ENCODE measurements at places on chromosomes 13 and 19. TPM values are rescaled to one million over a fixed set of nuclear protein-coding genes. Genes with fewer than 3 reads are reported as not detected.
A peak's percentile ranks its signal among the peaks of the same experiment; 100 is the strongest.

SERP2 gene
- not detected for total RNA-seq

DNA sequence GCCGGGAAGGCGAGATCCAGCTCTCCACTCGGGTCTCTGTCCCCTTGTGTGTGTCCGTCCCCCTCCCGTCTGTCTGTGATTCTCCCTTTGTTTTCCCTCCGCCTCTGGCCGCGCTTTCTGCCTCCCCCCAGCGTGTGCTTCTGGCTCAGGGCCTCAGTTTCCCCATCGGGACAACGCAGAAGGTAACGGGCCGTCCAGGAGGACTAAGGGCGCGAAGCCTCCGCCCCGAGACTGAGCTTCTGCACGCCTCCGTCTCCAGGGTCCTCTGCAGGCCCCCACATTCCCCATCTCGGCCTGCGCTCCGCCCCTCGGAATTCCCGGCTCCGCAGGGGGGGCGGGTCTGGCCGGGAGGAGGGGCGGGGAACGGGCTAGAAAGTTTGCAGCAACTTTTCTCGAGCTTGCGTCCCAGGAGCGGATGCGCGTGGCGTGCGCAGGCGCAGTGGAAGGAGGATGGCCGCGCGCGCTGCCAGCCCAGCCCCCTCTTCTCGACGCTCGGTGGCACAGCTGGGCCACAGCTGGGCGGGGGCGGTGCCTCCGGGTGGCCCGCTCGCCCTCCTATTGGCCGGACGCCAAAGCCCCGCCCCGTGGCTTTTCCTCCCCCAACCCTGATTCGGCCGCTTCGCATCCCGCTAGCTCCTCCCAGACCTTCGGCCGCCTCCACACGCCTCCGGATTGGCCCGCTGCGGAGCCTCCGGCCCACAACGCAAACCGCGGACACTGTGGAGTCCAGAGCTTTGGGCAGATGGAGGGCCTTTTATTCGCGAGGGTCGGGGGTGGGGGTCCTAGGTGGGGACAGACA, at the start of gene SIX5:
Gene SIX5 (minus strand): TSS at position 269 of the 799 bp plus-strand sequence. CDS start 408 bp downstream, outside the sequence.
- peaks cover 84% of the 10 kb centered on the region for H3K36me3 ChIP-seq
- peak; percentile 100 for DNase-seq
- H3K4me3 ChIP-seq: peak within 1 kb of the TSS; percentile 84
- peak within 1 kb of the TSS; percentile 88 for H3K27ac ChIP-seq

DNA sequence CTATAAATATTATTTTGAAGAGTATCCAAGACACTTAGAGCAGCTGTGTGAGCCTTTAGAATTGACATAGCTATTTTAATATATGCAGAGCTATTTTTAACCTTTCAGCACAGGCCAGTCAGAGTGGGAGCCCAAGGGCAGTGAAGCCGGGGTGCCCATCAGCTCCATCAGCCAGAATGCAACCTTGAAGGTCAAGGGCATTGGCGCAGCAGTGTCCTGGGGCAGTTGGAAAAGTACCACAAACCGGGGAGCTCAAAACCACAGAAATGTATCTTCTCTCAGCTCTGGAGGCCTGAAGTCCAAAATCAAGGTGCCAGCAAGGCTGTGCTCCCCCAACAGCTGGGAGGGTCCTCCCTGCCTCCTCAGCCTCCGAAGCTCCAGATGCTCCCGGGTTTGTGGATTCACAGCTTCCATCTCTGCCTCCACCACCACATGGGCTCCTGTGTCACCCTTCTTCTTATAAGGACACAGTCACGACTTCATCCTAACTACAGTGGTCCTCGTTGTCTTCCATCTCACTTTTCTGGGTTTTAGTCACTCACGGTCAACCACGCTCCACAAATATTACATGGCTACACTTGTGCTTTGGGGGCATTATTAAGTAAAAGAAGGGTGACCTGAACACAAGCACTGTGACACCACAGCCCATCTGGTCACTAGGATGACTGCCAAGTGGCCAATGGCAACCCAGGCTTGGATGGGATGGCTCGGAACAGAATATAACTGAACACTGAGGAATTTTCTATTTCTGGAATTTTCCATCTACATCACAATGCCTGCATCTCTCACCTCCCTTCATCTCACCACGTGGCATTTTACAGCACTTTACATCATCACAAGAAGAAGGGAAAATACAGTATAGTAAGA, 15.9 kb upstream of the GAS6 start:
- no peak overlapping the region for H3K4me3 ChIP-seq
- no peak for DNase-seq
- no peaks in the 10 kb centered on the region for H3K27me3 ChIP-seq
- H3K4me1 ChIP-seq: no peaks in the 10 kb centered on the region

ZNF793 gene
- total RNA-seq: not detected

DNA sequence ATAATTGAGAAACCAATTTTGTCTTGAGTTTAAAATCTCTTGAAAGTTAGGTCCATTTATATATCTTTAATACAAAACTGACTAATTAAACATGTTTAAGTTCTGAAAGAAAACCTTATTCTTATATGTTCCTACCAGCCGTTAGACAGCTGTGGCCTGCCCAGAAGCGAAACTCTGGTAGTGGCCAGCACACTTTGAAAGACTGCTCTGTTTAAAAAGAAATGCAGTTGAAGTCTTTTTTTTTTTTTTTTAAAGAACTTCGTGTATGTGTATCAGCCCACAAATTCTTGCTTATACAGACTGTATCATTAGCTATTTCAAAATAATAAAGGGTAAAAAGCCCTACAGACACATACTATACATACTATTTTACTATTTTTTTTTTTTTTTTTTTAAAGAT, 34.0 kb downstream of the KCTD4 start:
- DNase-seq: no peak
- no peaks in the 10 kb centered on the region for H3K27me3 ChIP-seq
- H3K4me1 ChIP-seq: peaks cover 7% of the 10 kb centered on the region
- peaks cover 4% of the 10 kb centered on the region for H3K36me3 ChIP-seq

INSR gene
- 7.4 TPM for total RNA-seq

GRCh38 chr13:107867701-107868661, 347.4 kb downstream of the LIG4 start:
- no peaks in the 10 kb centered on the region for H3K27me3 ChIP-seq
- peak; percentile 24 for DNase-seq
- no peak overlapping the region for H3K27ac ChIP-seq
- peak overlapping the region; percentile 75 for H3K4me3 ChIP-seq

PDE4C gene
- total RNA-seq: 2.4 TPM

GRCh38 chr13:59970847-59971246, 192.9 kb downstream of the DIAPH3 start:
- DNase-seq: no peak
- H3K27me3 ChIP-seq: no peaks in the 10 kb centered on the region
- H3K36me3 ChIP-seq: no peaks in the 10 kb centered on the region
- no peaks in the 10 kb centered on the region for H3K4me1 ChIP-seq
- H3K4me3 ChIP-seq: no peak overlapping the region

DNA sequence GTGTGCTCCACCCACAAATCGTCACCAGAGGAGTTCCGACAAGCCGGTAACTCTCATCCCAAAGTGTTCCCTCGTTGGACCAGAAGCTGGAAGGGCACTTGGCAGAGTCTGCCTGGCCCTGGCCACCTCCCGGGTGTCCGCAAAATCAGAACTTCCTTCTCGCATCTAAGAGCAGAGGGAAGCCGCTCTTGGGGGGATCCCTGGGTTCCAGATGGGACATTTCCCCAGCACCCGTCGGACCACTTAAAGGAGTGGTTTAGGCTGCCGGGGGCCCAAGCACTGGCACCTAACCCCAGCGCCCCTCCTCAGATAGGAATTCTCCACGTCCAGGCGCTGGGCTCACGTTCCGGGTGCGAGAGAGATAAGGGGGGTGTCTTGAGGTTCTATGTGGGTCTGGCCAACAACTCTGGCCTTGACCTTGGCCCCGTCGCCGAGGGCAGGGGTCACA, 857 bp upstream of the MAP2K7 start:
- H3K27me3 ChIP-seq: no peaks in the 10 kb centered on the region
- no peak for DNase-seq

DNA sequence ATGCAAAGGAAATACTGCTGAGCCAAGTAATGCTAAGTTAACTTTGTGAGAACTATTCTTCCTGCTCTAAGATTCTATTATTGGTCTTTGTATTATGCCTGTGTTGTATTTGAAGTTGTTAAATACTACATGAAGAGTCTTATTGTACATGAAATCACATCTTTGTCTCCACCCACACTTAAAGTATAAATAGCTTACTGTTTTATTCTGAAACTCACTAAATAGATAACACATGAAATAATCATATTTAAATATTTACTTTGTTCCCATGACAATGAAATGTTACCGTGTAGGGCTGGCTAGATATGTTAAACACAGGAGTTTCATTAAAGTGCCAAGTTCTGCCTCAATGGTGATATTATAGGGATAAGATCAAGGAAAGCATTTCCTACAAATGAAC, 562.1 kb upstream of the ATXN8OS start:
- H3K4me1 ChIP-seq: no peaks in the 10 kb centered on the region
- no peaks in the 10 kb centered on the region for H3K36me3 ChIP-seq
- no peaks in the 10 kb centered on the region for H3K27me3 ChIP-seq
- no peak for DNase-seq
- H3K27ac ChIP-seq: no peak overlapping the region

DNA sequence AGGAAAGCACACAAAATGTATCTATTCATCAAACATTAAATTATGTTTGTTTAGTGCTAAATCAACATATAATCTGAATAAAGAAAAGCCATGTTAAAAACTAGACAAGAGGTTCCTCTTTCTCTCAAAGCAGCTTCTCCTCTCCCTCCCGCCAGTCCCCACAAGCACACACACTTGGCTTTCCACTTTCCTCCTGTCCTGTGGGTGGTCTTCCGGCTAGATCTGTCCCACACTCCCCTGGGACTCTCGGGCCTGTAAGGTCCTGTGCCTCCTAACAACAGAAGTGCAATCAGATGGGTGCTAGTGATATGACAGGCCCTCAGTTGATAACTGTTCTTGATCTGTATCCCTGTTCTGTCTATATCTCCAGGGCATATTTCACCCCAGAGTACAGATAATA, 45.6 kb upstream of the RAP2A start:
- H3K4me3 ChIP-seq: no peak overlapping the region
- no peaks in the 10 kb centered on the region for H3K4me1 ChIP-seq
- DNase-seq: no peak
- no peaks in the 10 kb centered on the region for H3K36me3 ChIP-seq

DNA sequence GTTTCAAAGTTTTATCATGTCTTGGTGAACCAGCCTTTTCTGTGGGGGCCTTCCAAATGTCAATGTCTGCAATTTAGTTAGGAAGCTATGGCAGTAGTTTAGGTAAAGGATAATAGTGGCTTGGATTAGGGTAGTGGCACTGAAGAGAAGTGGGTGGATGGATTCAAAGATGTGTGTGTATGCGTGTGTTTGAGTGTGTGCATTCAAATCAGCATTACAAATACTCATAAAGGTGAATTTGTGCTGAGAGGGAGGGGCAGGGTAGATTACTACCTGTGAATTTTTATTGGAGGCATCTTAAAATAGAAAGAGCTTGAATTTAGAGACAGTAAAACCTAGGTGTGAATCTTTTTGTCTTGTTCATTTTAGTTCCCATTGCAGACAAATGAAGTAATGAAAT, 16.9 kb downstream of the NDFIP2 start:
- H3K27me3 ChIP-seq: no peaks in the 10 kb centered on the region
- H3K36me3 ChIP-seq: no peaks in the 10 kb centered on the region
- no peak overlapping the region for H3K27ac ChIP-seq
- no peak for DNase-seq
- H3K4me3 ChIP-seq: no peak overlapping the region

DNA sequence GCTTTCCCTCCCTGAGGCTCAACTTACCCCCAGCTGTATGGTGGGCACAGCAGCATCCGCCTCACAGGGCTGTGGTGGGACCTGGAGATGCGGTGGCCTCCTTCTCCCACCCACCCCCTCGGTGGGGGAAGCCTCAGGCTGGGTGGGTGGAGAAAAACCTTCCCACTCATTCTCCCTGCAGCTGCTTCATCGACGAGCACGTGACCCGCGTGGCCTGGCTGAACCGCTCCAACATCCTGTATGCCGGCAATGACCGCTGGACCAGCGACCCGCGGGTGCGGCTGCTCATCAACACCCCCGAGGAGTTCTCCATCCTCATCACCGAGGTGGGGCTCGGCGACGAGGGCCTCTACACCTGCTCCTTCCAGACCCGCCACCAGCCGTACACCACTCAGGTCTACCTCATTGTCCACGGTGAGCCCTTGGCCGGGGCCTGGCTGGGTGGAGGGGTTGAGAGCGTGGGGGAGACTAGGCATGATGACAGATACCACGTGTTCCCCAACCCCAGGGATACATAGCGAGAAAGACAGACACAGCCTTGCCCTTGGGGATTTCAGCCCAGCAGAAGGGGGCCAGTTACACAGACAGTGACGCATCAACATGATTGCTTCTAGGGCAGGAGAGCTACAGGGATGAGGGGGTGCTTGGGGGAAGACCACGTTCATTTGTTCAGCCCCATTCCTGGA, 12.2 kb downstream of the IGLON5 start:
- peaks cover 99% of the 10 kb centered on the region for H3K27me3 ChIP-seq
- peaks cover 8% of the 10 kb centered on the region for H3K4me1 ChIP-seq
- no peak overlapping the region for H3K27ac ChIP-seq
- H3K36me3 ChIP-seq: peaks cover 4% of the 10 kb centered on the region

NANOS3 gene
- not detected for total RNA-seq

GRCh38 chr13:24539500-24540165, 27.1 kb upstream of the PARP4 start:
- no peaks in the 10 kb centered on the region for H3K4me1 ChIP-seq
- H3K36me3 ChIP-seq: peaks cover 5% of the 10 kb centered on the region
- DNase-seq: no peak

F7 gene
- not detected for total RNA-seq

DNA sequence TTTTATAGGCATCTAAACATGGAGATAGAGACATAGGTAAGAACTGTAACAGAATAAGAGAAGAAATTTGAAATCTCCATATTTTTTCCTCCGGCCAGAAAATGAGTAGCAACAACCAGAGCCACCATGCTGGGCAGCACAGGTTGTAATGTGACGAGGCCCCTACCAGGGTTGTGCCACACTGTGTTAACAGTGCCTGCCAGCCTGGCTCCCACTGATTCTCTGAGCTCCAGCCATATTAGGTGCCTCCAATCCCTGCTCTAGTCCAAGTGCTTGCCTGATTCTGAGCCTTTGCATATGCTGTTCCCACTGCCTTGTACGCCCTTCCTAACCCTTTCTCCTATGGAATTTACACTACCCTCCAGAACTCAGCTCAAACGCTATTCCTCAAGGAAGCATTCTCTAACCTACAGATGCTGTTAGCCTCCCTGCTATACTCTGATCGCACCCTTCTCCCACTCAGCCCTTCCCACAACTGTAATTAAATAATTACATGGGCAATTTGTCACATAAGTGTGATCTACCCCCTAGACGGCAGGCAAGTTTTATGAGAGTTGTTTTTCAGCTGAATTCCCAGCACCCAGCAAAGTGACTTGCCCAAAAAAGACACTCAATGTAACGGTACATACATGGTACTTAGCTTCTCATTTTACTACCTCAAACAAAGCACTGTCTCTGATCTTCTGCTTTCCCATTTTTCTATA, 37.6 kb upstream of the STARD13 start:
- no peak overlapping the region for H3K4me3 ChIP-seq
- DNase-seq: no peak
- H3K4me1 ChIP-seq: no peaks in the 10 kb centered on the region
- no peak overlapping the region for H3K27ac ChIP-seq

CEACAM1 gene
- total RNA-seq: 159 TPM

DNA sequence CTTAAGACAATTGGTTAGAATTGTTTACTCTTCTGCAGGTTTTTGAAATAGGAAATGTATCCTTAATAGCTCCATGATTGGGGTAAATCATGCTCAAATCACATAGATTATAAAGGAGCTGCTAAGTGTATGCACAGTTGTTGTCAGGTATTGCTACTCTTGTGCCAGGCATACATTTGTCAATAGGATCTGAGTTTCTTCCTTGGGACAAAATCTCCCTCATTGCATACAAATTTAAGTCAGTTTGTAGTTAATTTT, 109.3 kb upstream of the MLNR start:
- no peak for DNase-seq
- H3K4me3 ChIP-seq: peak overlapping the region; percentile 67
- H3K27me3 ChIP-seq: no peaks in the 10 kb centered on the region
- peaks cover 14% of the 10 kb centered on the region for H3K36me3 ChIP-seq
- H3K27ac ChIP-seq: no peak overlapping the region
- peaks cover 16% of the 10 kb centered on the region for H3K4me1 ChIP-seq
